ENCODE measurements at places on chromosomes 11 and 22.

DNA sequence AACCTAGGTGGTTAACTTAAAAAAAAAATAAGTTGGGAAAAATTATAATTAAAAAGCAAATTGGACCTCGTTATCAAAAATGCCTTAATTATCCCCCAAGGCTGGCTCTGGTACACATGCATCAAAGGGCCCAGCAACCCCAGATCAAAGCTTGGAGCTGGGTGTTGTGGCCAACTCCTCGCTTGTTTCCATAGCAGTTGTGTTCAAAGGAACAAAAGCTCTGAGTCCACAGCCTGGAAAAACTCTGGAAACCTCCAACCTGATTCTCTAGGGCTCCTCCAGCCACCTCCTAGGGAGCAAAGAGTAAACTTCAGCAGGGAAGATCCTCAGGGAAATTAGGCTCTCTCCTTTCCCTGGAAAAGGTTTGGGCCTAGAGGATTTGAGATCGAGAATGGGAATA lies 149.4 kb downstream of the NXPE2 start:
- DNase-seq: no peak

DNA sequence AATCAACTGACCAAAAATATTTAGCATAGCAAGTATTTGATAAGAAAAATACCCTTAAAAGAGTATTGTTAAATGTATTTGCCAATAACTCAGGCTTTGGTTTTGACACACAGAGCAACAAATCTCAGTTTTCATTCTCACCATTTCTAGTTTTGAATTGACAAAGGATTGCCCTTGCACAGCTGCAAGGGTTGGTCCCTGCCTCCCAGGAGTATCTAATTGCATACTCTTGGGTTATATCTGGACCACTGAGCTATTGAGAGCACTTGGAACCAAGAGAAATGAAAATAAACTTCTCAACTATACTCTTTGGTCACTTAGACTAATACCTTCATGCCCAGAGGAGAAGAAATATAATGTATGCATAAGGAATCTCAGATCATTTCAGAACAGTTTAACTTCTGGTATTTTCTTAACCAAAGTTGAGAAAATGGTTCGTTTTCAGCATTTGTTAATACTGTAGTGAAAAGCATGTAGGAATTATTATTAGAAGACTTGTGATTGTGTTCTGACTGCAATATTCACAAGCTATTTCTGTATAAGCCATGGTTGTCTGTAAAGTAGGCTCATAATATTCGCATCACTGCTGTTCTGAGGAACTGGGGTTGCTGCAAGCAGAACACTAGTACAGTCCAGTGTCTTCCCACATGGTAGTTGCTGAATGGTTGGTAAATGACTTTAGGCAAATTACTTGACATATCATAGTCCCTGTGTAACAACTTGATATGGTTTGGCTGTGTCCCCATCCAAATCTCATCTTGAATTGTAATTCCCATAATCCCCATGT lies 7.9 kb downstream of the C2CD3 start:
- no peak for DNase-seq

DNA sequence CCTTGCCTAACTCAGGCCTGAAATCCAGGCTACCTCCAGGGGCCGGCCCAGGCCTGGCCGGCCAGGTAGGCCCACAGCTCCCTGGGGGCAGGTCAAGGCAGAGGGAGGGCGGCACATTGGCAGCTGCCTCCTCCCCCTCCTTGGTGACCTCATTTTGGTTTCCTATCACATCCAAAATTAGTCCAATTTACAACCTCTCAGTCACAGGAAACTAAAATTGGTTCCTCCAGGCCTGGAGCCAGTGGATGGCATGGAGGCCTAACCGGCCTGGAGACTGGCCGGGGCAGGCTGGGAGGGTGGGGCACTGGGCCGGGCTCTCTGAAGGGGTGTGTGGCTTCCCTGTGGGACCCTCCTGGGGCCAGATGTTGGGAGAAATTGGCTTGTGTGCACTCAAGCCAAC lies 35.9 kb downstream of the LRRC10B start:
- DNase-seq: no peak

GRCh38 chr11:97354576-97354975 lies 964.8 kb downstream of the JRKL start:
- no peak for DNase-seq

- DNase-seq: no peak
Observed at GRCh38 chr22:32132783-32133182, 26.3 kb downstream of the C22orf42 start.
